ENCODE measurements at places on chromosomes 6 and 20.

- no peak for DNase-seq
These were observed 1.6 kb upstream of the UCKL1 start for GRCh38 chr20:63957690-63958441.

DNA sequence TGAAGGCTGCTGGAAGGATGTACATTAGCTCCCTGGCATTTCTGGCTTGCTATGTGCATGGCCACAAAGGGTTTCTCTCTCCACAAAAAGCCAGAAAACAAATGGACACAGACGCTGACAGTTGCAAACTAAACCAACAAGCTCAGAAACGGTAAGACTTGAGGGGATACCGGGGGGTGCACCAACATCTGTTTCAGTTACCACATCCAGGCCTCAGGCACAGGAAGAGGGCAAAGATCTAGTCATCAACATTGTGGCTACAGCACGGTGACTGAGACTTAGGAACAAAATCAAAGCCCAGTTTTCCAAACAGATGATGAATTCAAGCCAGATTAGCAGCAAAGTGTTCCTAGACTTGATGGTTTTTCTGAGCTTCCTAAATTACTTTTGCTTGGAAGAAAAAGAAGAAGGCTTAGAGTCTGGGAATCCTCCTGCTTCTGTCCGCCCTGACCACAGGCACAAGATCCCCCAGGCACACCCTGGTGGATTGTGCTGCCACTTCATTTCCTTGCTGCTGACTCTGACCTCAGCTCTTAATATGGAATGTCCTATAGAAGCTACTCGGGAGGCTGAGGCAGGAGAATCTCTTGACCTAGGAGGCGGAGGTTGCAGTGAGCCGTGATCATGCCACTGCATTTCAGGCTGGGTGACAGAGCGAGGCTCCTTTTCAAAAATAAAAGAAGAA is 54.2 kb upstream of the ADGRF1 start:
- DNase-seq: no peak

GRCh38 chr6:104682722-104683643 is 176.7 kb downstream of the HACE1 start:
- peak; percentile 50 for DNase-seq

DNA sequence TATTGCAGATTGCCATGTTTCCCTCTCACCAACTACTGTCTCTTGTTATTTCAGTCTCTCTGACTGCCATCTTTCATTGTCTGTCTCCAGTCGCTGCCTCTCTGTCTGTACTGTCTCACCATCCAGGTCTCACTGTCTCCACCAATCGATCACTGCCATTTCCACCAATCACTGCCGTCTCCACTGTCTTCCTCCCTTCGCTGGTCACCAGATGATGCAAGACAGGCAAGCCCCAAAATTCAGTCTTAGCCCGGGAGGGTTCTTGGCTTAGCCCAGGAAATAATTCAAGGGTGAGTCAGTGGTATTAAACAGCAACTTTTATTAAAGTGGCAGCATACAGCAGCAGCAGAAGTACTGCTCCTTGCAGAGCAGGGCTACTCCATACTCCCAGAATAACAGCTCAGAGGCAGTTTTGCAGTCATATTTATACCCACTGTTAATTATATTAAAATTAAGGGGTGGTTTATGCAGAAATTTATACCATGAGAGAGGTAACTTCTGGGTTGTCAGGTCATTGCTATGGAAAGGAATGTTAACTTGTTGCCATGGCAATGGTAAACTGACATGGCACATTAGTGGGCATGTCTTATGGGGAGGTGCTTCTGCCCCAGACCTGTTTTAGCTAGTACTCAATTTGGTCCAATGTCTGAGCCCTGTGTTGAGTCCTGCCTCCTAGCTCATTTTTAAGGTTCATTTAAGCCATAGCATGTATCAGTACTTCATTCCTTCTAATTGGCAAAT is 23.0 kb upstream of the ECHDC1 start:
- no peak for DNase-seq

- no peak for DNase-seq
These were observed 589.1 kb downstream of the EYS start for GRCh38 chr6:65117817-65118409.

DNA sequence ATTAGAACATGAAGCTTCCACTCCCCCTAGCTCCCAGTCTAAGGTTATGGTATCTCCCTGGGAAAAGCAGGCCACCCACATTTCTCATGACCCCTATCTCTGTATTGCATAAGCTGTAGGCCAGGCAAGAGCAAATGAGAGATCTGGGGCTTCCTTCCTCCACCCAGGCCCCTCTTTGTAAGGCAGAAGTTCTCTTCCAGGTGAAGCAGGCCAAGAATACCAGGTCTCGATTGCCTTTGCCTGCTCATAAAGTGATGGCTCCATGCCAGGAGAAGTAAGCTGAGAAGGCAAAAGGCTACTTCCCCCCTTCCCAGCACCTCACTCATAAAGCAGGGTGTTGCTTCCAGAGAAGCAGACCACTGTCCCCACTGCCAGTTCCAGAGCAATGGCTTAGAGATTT is 144.1 kb upstream of the KCNK16 start:
- DNase-seq: no peak

DNA sequence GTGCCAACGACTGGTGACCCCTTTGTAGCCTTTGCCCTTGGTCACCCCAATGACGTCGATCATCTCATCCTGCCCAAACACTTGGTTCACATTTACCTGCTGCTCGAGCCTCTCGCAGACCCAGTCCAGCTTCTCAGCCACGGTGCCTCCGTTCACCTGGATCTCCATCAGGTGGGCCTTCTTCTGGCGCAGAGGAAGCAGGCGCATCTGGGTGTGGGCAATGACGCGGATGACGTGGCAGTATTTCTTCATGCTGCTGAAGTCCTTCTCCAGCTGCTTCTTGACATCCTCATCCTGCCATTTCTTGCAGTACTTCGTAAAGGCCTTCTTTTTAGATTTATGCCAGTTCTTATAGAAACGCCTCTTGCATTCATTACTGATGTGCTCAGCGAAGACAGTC is 46.9 kb upstream of the SEC63 start:
- DNase-seq: no peak

- DNase-seq: no peak
These were observed 97.1 kb downstream of the FAXC start for GRCh38 chr6:99252421-99252820.

DNA sequence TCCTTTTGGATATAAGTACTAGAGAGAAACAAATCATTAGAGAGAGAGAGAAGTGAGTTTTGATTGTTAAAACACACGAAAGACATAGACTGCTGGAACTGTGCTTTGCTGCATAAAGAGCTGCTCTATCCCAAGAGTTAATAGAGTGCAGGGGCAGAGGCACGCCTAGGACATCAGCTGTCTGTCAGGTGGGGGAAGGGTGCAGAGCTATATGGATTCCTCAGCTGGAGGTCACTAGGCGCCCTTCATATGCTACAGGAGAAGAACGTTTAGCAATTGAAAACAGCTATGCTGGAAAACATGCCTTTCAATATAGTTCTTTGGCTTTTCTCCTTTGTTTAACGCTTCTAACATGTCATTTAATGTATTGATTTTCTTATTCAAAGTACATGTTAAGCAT is 169.0 kb upstream of the MCHR2 start:
- DNase-seq: no peak

- DNase-seq: no peak
These were observed 71.9 kb downstream of the GNAS-AS1 start for GRCh38 chr20:58778760-58779159.

- no peak for DNase-seq
These were observed 33.0 kb downstream of the FOXP4 start for GRCh38 chr6:41579088-41579610.

DNA sequence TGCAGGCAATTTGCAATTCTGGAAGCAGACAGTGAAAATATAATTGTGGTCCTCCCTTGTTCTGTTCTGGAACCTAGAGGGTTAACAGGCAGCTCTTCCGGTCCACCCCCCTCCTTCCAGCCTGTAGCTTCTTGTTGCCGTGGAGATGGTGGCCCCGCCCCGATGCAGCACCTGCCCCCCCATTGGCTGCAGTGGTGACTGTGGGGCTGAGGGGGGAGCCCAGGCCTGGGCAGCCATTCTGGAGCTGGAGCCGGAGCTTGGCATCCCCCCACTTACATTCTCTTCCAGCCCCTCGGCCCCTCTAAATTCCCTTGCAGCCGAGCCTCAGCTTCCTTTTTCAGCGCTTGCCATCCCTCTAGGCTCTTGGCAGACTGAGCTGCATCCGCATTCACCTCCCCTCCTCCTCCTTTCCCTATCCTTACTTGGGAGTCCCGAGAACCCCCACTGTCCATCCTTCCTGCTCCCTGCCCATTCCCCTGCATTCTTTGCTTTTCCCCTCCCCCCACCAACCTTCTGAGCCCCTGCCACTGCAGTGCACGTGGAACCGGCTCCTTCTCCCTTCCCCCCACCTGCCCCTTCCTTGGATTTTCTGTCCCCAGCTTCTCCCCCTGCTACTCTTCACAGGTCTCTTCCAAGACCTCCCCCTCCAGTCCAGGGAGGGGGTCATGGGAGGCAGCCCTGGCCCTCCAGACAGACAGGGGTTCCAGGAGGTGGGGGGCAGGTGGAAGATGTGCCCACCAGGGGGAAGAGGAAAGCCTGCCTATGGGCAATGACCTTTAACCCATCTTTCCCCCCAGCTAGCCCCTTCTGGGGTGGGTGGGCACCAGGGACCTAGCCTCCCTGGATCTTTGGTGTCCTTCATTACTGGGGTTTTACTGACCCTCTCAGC is 11.4 kb downstream of the SYNGAP1 start:
- no peak for DNase-seq

- DNase-seq: no peak
These were observed 418.5 kb upstream of the BTBD3 start for GRCh38 chr20:11499101-11499634.

GRCh38 chr20:55166063-55166462 is 690.7 kb downstream of the DOK5 start:
- no peak for DNase-seq

- DNase-seq: no peak
These were observed 524 bp downstream of the C20orf203 start for GRCh38 chr20:32672982-32673851.

DNA sequence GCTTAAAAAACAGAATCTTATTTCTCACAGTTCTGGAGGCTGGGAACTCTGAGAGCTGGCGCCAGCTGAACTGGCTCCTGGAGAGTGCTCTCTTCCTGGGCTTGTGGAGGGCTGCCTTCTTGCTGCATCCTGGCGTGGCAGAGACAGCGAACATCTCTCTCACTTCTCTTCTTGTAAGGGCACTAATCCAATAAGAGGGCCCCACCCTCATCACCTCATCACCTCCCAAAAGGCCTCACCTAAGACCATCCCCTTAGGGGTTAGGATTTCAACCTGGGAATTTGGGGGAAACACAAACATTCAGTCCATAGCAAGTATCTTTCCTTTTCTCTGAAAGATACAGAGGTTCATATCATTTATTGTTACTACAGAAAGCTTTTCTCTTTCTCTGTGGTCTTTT is 23.9 kb downstream of the PNLDC1 start:
- no peak for DNase-seq

DNA sequence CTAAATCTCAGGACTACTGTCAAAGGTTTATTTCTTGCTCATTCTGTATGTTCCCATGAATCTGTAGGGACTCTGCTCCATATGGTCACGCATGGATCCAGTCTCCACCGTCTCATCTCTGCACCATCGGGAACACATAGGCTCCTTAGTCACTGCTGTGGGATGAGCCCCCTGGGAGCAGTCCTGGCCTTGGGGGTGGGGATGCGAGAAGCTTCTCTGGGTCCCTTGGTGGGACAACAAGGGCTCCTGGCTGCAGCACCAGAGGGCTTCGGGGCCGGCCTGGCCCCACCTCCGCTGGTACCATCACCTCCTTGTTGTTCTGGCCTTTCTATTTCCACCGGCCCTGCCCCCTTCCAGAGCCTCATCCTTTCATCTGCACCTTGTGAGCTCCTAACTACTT is 148.4 kb downstream of the CDH4 start:
- DNase-seq: no peak

DNA sequence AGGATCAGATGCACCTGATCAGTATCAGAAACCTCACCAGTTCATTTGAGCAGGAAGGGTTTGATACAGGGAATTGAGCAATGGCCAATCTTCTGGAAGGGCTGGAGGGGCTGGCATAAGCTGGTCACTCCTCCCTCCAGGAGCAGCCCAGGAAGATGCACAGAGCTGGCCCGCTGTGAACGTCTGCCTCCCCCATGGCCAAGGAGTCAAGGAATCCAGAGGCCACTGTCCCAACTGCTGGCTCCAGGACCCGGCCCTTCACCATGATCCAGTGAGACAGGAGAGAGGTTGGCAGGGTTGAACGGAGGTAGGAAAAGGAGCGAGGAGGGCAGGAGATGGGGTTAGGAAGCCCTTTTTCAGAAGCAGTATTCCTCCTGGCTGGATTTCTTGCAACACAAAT is 113.9 kb upstream of the CST7 start:
- DNase-seq: no peak

GRCh38 chr6:78709021-78709420 is 158.3 kb upstream of the IRAK1BP1 start:
- no peak for DNase-seq

GRCh38 chr20:8431538-8432434 is 299.7 kb downstream of the PLCB1 start:
- DNase-seq: no peak

DNA sequence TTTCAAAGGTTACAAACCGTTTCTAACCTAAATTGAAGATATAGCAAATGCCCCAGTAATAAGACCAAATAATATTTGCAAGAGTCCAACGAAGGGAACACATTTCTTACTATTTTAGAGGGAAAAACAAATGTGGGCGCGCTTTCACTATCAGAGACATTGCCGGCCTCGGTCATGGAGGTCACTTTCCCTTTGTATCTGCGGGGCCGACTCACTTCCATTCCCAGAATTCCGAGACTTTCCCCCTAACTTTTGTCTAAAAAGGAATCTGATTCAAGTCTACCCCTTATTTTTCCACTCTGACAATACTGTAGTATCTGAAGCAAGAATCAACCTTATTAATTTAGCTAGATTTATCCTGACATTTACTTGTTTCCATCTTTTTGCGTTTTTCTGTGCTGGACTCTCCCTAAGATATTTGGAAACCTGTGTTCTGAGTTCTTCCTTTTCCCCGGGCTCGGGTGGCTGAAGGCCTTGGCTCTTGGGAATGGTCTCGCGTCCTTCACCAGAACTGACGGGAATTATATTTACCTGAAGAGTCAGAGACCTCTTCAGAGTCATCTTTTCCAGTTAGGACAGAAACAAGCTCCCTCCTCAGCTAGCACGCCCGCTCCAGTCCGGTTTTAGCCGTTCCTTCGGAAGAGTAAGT is 71.8 kb upstream of the ZNF184 start:
- no peak for DNase-seq

- no peak for DNase-seq
These were observed 76.8 kb downstream of the REV3L start for GRCh38 chr6:111406200-111406721.

DNA sequence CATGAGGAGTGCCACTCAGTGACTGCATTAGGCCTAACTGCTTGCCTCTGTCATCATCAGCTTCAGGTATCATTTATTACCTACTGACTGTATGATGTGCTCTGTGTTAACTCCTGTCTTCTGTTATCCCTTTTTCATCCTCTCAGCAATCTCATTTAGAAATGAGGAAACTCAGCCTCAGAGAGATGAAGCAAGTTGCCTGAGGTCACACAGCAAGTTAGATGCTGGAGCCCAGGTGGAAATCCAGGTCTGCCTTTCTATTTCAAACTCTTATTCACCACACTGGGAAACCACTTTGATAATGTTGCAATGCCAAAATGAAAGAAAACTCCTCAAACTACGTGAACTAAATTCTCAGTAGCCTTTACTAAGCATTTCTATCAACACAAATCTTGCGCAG is 1.3 kb downstream of the FERMT1 start:
- no peak for DNase-seq

Data from stimulated activated CD4-positive, alpha-beta T cell treated with anti-CD3 and anti-CD28 coated beads, Interleukin-1b, Interleukin-23, amount 100 ng/mL, for 24 hours (primary cell).